Activated naive CD4-positive, alpha-beta T cell (primary cell): ENCODE measurements at places on chromosomes 2 and 18.

- DNase-seq = no peak
Measured at GRCh38 chr18:48855422-48856377, 95.1 kb downstream of the SMAD7 start.

GRCh38 chr2:12273111-12273510 is 443.6 kb upstream of the TRIB2 start:
- no peak for DNase-seq

GRCh38 chr2:28639092-28639691 is 112.4 kb upstream of the PPP1CB start:
- DNase-seq = no peak

DNA sequence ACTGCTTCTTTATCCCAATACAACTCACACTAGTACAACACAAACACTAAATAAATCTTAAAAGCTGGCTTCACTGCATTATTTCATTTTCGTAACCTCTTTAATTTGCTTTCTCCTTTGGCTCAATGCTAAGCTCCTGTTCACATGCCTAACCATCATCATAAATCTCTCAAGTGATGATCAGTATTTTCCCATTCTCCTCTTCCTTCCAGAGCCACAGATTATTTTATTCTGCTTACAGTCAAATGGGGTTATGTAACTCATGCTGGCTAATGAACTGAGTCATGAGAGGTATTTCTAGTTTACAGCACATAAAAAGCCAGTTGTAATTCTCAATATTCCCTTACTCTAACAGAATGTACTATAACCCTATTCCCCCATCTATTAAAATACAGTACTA is 350.4 kb upstream of the ZC3H15 start:
- no peak for DNase-seq

DNA sequence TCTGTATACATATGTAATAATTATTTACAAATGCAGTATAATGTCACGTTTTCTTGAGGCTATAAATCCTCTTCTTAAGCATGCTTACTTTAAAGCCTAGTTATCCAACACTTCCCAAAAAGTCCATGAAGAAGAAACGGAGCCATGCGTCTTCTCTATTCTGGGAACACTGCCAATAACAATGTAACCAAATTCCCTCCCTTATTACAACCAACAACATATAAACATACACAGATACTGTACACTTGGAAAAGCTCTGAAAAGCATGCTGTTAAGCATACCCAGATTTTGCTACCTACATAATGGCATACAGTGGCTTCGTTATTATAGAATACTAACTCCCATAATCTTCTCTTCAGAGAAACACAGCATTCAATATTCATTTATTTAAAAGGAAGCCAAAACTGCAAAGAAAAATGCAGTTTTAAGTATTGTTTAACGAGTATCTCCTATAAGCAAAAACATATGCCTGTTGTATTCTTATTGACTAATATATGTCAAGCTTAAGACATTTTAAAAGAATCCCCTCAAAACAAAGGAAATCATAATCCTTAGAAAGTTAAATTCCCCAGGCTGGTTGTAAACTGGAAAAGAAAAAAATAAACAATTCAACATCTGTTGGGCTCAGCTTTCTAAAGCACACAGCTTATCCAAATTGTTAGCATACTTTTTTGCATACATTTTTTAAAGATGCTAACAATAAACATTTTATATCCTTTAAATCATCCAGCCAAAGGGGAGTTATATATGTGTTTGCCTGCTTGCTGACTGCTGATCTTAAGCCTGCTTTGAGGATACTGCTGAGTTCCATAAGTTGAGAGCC is 83.4 kb downstream of the SLC25A12 start:
- DNase-seq = no peak

GRCh38 chr2:208609166-208609804 is 202.7 kb downstream of the PTH2R start:
- DNase-seq = no peak

GRCh38 chr2:172280571-172281361 is 146.6 kb upstream of the ITGA6 start:
- DNase-seq = no peak

GRCh38 chr2:70751881-70752280 is 16.1 kb downstream of the ADD2 start:
- DNase-seq = no peak

- no peak for DNase-seq
Measured at GRCh38 chr2:169542433-169542832, 31.2 kb downstream of the FASTKD1 start.

GRCh38 chr18:26772691-26773090 is 92.8 kb downstream of the AQP4 start:
- no peak for DNase-seq

- no peak for DNase-seq
Measured at GRCh38 chr18:37577051-37577611, 11.5 kb upstream of the CELF4 start.

DNA sequence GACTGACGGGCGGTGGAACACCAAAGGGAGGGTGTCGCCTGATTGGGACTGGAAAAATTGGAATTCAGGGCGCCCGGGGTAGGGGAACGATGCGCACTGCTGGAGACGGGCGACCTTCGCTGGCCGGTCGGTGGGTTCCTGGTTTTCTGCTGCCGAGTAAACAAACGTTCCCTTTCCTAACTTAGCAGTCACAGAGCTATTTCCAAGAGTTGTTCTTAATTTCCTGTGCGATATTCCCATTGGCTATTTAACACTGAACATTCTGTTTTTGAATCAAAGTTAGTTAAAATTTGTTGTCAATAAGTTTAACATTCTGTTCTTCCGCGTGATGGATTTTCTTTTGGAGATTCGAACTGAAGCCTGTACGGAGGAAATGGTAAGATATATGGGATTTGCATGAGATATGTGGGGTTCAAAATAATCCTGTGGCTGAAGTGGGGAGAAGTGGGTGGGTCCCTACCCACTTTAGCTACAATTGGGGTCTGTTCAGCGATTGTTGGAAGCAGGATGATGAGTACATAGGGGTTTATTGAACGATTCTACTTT is 862 bp downstream of the C18orf54 start:
- DNase-seq = no peak

DNA sequence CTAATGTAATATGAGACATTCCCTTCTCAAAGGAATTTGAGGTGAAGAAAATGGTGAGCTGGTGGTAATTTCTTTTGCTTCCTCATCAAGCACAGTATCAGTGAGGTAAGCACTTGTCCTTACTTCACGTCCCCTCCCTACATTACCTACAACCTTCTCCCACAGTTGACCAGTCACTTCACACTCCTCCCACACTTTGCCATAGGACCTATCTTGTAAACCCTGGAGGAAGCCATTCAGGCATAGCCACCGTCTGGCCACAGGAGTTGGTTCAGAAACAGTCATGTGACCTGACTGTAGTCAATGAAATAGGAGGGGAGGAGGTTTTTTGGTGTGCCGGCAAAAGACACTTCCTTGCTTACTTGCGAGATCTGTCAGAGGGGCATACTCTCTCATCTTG is 12.1 kb downstream of the ACOXL start:
- no peak for DNase-seq

GRCh38 chr2:12428786-12429185 is 287.9 kb upstream of the TRIB2 start:
- no peak for DNase-seq

GRCh38 chr2:46552079-46552478 is 72.7 kb downstream of the TMEM247 start:
- no peak for DNase-seq

- DNase-seq = no peak
Measured at GRCh38 chr2:181300600-181301291, 156.4 kb upstream of the ITGA4 start.

GRCh38 chr2:95158891-95159619 is 593 bp downstream of the ZNF514 start:
- peak; percentile 47 for DNase-seq

- DNase-seq = no peak
Measured at GRCh38 chr2:157466764-157467163, 22.9 kb upstream of the CYTIP start.

- DNase-seq = no peak
Measured at GRCh38 chr18:36419900-36420531, 122.5 kb downstream of the FHOD3 start.

GRCh38 chr2:75344146-75344545 is 144.8 kb upstream of the TACR1 start:
- DNase-seq = no peak

DNA sequence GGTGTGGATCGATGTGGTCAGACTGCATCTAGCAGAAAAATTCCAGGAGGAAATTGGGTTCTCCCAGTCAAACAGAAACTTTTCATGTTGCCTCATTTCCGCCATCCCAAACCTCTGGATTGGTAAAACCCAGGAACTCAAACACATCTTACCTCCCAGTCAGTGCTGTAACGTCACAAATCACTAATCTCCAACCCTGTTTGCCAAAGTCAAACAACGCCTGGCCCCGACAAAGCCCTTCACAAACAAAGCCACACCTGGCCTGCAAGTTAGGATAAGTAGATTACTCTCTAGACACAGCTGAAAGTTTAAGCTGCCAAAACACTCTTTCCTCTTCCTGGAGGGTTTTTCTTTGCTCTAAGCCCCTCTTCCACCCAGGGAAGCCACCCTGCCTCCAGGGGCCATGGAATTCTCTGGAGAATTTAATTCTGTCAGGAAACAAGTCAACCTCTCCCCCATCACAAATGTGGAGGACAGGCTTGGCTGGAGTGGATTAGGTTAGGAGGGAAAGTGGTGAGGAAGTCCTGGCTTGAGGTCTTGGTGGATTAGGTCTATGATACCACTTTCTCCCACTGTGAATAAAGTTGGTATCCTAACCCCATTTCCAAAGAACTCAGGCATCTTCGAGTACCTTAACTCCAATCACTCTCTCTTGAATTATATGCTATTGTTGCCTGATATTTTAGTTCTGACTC is 86.7 kb downstream of the LYPD6B start:
- no peak for DNase-seq

GRCh38 chr2:163734881-163735684 is 725 bp downstream of the FIGN start:
- DNase-seq = no peak

DNA sequence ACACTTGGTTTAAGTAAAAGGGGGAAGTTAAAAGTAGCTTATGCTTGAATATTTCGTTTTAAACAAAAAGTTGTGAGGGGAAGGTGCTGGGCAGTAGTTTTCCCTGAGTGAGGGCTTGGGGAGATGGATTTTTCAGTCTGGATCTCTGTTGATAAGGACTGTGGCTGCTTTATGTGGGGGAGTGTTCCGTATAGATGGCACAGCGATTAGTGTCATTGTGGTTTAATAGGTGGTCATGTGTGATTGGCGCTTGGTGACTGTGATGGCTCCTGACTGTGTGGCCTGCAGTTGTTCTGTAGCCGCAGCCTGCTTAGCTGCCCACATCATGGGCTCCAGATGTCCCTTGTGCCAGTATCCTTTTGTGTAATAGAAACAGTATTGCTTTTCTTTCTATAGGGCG is 156.2 kb downstream of the WDSUB1 start:
- DNase-seq = no peak

DNA sequence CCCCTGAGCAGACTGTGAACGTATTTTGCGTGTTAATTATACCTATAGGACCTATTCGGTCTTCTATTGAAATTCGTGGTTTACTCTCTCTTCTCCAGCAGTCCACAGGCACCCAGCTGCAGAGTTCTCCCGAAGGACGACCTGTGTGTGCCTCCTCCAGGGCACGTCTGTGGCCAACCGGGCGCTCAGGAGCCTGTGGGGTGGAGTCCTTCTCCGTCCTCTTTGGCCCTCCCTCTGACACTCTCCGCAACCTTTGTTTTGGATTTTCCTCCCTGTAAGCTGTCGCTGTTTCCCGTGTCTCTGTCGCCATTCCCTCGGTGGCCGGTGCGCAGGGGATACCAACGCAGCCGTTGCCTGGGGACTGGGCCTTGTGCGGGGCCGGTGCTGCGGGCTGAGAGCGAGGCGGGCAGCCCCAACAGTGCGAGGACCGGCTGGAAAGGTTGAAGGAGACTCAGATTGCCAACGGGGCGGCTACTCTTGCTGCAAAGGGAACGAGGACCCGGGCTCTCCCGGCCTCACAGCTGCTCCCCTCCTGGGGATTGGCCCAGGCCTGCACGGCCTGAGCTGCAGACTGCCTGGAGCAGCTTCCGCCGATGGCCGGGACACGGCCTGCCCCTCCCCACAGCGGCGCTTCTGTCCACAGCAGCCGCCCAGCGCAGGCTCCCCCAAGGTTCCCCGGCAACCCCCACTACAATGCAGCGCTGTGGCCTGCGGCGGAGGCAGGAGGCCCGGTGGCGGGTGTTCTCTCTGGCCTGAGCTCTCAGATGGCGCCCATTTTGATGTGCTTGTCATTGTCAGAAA is 221.0 kb downstream of the MTX2 start:
- no peak for DNase-seq

DNA sequence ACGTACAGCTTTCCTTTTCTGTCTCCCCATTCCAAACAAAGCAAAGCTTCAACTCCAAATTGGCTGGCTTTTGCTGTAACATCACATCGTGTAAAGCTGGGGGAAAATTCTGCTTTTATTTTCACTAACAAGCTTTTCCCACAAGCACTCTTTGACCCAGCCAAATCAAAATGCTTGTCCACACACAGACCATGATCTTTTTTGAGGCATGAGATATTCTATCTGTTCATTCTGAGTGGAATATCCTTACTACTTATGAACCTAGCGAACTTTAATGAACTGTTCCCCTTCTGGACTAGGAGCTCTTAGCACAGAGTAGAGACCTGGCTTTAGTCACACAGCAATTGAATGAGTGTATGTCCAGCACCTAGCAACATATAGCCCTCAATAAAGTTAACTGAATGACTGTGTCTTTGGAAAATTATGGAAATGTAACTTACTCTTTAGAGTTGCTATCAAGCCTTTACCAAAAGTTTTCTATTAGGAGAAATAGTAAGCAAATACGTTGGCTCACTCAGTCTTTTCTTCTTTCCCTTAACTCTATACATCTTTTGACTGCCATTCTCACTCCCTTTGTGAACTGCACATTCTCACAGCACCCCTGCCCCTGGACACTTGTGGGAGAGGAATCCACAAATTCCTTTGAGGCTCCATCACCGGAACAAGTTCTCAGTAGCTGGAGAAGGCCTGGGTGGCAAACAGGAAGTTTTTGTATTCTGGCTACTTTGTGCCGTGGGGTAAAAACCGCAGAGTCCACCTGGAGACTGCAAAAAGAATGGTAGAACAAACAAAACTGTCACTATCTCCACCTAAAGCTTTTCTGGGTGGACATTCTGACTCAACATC is 1.3 kb upstream of the UBE2E3 start:
- no peak for DNase-seq

DNA sequence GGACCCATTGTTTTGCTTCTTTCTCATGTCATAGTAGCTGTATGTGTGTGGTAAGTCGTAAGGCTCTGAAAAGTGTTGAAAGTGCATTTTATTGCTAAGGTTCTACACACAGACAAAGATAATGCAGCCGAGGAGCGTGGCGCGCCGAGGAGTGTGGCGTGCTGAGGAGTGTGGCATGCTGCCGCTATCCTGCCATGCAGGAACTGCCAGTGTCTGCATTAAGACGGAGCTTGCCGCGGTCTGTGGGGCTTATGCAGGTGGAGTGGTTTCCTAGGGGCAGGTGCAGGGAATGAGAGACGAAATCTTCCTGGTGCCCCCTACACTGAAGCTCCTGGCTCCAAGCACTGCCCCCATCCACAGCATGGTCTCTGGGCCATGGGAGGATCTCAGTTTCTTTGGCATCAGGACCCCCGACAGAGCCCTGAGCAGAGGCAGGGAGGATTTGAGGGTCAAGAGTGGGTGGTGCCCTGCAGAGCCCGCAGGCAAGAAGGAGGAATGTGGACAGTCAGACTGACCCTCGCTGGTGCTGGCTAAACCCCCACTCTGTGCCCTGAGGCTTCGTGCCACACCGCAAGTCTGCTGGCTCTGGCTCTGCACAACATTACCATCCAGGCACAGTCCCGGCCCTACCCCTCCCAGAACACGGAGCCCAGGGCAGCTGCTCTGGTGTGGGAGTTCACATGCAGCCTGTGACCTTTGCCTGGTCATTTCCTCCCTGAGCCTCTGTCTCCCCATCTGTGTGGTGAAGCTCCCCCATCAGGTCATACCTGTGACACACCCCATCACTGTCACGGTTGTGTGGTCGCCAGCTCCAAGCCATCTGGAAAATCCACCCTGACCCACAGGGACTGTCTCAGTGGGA is 3.2 kb downstream of the SNED1 start:
- DNase-seq = no peak
